ENCODE measurements at places on chromosomes 7 and 10. TPM values are rescaled to one million over a fixed set of nuclear protein-coding genes. Genes with fewer than 3 reads are reported as not detected.

NOBOX gene
- not detected for total RNA-seq

ECHDC3 gene
- total RNA-seq, result 57.9 TPM

MMD2 gene
- not detected for total RNA-seq

RARRES2 gene
- total RNA-seq, result 223 TPM

SVOPL gene
- 2.3 TPM for total RNA-seq

ZNHIT1 gene
- 58.9 TPM for total RNA-seq

FAM25A gene
- not detected for total RNA-seq

ST8SIA6 gene
- 1.8 TPM for total RNA-seq

GPR15LG gene
- not detected for total RNA-seq

CPA4 gene
- not detected for total RNA-seq

TMUB1 gene
- 67.4 TPM for total RNA-seq

MDFIC gene
- 14.4 TPM for total RNA-seq

ZSWIM8 gene
- 21.8 TPM for total RNA-seq

COL26A1 gene
- total RNA-seq, result 70.3 TPM

PCLO gene
- total RNA-seq, result 1.5 TPM

ARMS2 gene
- not detected for total RNA-seq

ZNF503 gene
- total RNA-seq, result 0.37 TPM

CYP2C18 gene
- not detected for total RNA-seq

TMEM236 gene
- 0.03 TPM for total RNA-seq

CNPY1 gene
- 2.4 TPM for total RNA-seq

CPVL gene
- total RNA-seq, result 32.9 TPM

EPC1 gene
- 17.5 TPM for total RNA-seq

DBF4 gene
- total RNA-seq, result 62.6 TPM

GPER1 gene
- 0.14 TPM for total RNA-seq

Data from H7 (cell line).